Hindlimb muscle (tissue), 1 donor: ENCODE measurements at places on chromosomes 1 and 21. TPM values are rescaled to one million over a fixed set of nuclear protein-coding genes. Genes with fewer than 3 reads are reported as not detected.
A peak's percentile ranks its signal among the peaks of the same experiment; 100 is the strongest.

DNA sequence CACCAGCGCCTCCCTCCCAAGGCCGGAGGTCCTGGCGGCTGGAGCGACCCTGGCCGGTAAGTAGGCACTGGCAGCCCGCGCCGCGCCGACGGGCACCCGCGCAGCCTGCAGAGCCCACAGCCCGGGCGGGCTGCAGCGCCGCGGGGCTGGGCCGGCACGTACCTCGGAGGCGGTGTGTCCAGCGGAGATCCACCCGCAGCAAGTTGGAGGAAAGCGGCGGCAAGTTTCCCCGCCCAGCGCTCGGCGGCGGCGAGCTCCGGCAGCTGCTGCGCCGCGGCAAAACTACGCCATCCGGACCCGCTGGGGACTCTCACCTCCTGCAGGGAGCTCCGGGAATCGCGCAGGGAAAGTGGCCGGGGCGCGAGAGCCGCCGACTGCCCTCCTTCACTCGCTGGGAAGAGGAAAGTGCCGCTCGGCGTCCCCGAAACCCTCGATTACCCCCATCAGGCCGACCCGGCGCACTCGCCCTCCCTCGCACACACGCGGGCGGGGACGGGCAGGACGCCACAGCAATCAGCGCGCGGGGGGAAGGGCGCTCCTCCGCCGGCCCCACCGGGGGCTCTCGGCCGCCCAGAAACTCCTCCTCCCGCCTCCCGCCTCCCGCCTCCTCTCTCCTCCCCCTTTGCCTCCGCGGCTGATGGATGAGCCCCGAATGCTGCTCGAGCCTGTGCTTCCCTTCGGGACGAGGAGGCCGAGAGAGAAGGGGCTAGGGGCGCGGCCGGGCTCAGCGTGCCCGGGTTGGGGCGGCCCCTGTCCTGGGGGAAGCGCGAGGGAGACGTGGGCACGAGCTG, at the start of gene TGFBR3:
TGFBR3 (minus strand) TSS at position 436 of the 791 bp plus-strand sequence. CDS start 24,620 bp downstream, outside the sequence.
- DNase-seq = peak; percentile 97

Gene OR4F16
- polyA plus RNA-seq = not detected

GRCh38 chr1:154611150-154611862, 3.3 kb upstream of the ADAR start:
- no peak for DNase-seq

Gene CYYR1
- polyA plus RNA-seq = 16.7 TPM

Gene ST6GALNAC5
- polyA plus RNA-seq = 1.9 TPM

Gene SLC5A3
- 4.4 TPM for polyA plus RNA-seq

DNA sequence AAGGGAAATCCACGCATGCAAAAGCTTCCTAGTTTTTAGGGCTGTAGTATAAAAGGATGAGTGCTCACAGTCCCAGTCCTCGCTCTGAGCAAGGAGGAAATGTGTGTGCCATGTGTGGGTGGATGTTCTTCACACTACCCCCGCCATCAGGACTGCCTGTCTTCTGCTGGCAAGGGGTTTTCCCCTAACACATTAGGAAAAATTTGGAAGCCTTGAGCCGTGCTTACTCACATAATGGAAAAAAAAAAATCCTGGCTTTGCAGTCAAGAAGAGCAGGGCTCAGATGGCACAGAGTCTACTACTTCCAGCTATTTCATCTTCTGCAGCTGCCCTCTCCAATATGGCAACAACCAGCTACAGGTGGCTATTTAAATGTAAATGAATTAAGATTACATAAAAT, 363.1 kb downstream of the PLPP3 start:
- DNase-seq = no peak

DNA sequence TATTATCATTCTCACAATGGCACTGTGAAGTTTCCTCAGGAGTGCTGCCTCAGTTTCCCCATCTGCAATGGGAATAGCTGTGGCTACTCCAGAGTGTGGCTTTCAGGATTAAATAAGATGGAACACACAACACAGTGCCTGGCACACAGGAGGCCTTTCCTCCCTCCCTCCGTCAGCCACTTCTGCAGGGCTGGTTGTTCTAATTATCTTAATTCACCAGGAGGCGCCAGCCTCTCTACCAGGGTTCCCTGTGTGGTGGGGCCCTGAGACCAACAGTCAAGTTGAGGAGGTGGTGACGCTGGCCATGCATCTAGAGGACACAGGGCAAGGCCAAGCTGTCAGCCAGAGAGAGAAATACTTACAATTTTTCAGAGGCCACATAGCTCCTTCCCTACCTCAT, 6.3 kb upstream of the FOXO6 start:
- DNase-seq = no peak

DNA sequence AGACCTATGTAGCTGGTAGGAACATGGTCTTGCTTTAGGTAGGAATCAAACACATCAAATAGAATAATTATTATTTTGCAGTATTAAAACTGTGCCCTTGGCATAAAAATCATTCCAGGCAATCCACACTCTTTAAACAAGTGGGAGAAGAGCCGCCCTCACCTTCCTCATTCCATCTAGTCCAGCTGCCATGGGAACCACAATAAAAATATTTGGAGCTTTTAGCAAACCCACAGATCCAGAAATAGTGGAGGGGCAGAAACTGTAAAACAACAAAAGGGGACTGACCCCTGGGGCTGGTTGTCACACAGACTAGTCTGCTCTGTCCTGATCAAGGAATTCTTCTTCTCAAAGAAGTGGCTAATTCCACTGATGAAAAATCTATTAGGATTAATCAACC, 61.6 kb downstream of the PTPRC start:
- DNase-seq = no peak

Gene DNALI1
- polyA plus RNA-seq = 9.7 TPM
